ENCODE measurements at places on chromosomes 6 and 20.

- no peak for DNase-seq
Measured at GRCh38 chr6:147954938-147955337, 387.7 kb upstream of the SASH1 start.

DNA sequence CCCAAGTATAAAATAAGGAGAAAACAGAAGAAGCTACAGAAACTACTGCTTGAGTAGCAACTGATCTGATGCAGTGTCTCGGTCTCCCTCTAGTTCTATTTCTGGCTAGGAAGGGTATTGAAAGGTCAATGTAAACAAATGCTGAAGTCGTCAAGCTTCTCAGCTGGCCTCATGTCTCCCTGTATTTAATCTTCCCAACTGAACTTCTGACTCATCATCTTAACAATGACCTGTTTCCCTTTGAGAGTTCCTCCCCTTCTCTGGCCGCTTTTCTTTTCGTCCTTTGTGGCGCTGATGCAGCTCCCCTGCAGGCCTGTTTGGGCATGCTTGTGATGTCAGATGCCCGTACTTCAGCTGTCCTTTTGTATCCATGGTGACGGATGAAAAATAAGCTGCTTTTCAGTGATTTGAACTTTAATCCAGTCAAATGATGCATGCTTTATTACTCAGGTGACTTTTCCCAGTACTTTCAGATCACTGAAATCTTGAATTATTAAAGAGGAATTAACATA lies 7.8 kb upstream of the LCA5 start:
- no peak for DNase-seq

DNA sequence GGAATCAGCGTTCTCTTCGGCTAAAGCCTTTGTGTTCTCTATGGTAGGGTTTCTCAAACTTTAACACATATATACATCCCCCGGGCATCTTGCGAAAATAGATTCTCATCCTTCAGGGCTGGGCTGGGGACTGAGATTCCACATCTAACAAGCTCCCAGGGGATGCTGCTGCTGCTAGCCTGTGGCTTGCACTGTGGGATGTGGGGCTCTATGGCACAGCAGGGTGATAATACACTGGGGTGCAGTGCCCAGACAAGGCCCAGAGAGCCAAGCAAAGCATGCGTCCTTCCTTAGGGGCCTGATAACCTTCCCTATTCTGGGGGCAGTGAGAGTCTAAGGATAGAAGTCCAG lies 102.0 kb downstream of the LAMP5 start:
- no peak for DNase-seq

GRCh38 chr6:71288228-71289038 lies at the start of gene OGFRL1:
Gene OGFRL1 (plus strand): TSS chr6:71288811. CDS start chr6:71288937, 126 bp downstream.
- peak; percentile 62 for DNase-seq

DNA sequence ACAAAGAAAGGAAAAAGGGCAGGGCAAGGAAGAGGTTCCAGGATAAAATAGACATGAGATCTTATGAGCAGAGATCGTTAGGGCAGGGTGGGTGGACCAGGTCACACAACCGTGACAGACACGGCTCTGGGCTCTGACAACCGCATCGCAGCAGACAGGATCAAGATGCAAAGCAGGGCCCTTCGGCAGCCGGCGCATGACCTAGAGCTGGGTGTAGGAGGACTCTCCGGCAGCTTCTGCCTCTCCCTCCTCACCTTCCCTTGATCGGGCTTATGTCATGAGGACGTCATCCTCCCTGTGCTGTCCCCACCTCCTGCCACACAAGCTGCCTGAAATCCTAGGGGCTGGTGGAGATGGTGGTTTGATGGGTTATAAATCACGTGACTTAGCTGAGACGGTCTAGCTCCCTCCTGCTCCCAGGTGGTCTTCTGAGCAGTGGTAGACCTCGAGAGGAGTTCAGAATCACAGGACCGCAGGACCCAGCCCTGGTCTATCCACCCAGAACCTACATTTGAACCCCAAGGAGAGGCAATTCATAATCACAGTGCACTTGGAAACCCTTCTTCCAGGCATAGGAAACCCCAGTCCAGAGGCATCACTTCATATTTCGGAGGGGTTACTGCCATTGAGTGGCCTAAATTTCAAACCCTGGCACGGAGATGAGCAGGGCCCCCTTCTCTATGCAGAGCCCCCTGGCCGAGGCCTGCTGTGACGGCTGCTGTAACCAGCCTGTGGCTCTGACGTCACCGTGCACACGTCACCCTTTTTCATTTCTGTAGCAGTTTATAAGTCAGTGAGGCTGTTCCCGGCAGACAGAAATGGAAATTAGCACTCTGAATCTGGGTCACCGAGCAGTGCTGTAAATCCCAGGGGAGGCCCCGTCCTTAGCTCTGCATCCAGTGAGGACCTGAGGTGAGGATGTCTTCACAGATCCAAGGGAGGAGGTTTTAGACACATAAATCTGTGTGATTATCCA lies 8.7 kb upstream of the CCR6 start:
- no peak for DNase-seq
